ENCODE measurements at places on chromosomes 11 and 22.
A peak's percentile ranks its signal among the peaks of the same experiment; 100 is the strongest.

- no peak for DNase-seq
Observed at GRCh38 chr11:70532066-70532440, 133.7 kb downstream of the CTTN start.

DNA sequence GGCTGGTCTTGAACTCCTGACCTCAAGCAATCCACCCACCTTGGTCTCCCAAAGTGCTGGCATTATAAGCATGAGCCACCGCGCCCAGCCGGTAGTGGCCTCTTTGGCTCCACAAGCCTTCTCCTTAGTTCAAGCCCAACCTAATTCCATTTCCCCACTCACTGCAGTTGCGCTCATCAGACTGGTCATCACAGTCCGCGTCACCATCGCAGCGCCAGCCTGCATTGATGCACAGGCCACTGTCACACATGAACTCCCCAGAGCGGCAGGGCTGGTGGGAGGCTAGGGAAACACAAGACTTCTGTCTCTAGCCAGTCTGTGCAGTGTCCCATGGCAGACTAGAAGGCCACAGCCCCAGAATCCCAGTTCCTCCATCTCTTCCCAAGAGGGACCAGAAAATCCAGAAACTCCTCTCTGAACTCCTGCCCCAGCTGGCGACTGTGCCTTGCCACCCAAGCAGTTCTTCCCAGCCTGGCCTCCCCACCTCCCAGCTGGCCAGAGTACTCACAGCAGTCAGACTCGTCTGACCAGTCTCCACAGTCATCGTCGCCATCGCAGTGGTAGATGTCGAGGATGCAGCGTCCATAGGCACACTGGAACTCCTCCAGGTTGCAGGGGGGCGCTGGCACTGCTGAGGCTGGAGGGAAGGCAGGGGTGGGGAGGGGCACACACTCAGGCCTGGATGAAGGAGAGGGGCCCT is 19.8 kb downstream of the LRP4 start:
- no peak for DNase-seq

DNA sequence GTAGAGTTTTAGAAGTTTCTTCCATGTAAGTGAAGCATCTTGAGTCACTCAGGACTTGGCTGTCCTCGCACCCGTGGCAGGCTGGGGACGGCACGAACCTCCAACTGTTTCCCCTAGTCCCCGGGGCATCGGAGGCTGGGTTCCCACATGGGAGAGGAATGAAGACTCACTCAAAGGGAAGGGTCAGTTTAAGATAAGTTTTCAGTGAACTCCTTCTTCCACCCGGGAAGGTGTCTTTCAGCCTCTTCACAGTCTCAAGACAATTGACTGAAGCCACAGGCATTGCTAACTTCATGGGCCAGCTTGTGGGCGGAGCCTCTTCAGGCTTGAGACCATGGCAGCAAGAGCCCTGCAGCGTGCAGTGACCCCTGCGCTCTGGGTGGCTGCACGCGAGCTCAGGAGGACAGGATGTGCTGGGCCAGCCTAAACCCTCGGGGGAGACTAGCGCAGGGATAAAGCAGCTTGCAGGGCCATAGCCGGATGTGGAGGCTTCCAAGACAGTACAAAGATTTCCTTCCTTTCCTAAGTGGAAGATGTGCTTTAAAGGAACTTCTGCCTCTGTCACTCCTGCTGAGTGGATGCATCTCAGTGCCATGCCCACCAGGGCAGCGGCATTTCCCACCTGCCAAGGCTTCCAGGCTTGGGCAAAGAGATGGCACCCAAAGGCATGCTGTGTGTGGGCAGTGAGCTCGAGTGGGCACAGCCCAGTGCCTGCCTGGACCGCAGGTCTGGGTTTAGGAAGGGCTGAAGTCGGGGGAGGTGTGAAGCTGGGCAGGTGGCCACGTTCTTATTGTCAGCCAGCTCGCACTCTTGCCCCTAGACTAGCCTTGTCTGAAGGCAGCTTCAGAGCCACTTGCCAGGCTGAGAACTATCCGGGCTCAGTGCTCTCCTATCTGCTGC is 32.9 kb downstream of the PPIL2 start:
- DNase-seq, result no peak

DNA sequence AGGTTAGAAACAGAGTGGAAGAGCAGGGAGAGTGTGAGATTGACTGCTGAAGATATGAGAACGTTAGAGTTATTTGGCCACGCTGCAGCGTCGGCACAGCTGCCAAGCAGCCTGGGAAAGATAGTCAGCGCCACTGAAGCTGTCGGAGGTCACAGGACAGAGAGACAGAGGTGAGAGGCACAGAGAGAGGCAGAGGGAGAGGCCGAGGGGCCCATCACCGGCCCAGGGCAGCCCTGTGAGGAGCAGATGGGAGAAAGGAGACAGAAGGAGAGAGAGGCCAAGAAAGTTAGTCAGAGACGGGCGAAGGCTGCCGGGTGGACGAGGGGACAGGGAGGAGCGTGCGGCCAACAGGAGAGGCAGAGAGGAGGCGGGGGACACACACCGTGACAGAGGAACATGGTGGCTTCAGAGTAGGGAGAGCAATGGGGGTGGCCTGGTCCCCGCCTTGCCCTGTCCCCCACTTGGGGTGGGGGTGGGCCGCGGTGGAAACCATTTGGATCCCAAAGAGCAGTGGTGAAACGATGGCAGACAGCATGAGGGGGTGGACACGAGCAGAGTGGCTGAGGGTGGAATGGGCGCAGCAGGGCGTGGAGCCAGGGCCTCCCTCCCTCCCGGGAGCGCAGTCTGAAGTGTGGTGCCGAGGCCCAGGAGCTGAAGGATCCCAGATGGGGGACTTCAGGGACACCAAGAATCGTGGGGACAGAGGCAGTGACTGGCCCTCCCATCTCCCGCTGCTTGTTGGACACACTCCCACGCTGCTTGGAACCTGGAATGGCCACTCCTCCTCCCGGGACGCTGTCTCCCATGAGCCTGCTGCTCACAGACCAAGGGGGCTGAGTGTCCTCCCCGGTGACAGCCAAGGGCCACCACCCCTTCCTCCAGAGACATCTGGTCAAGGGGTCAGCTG is 26.6 kb downstream of the LRRC10B start:
- DNase-seq, result no peak

- DNase-seq, result no peak
Observed at GRCh38 chr11:9428706-9429105, 32.1 kb upstream of the ZNF143 start.

DNA sequence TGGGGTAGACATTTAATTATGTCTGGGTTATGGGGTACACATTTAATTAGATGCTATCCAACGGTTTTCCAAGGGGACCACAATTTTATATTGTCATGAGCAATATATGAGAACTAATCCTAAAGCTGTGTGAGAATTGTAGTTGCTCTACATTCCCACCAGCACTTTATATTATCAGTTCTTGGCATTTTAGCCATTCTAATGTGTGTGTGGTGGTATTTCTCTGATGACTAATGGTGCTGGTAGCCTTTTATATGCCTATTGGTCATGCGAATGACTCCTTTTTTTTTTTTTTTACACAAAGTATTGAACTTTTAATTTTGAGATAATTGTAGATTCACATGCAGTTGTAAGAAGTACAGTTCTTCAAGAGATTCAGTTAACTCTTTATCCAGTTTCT is 26.2 kb downstream of the TMEM135 start:
- no peak for DNase-seq

DNA sequence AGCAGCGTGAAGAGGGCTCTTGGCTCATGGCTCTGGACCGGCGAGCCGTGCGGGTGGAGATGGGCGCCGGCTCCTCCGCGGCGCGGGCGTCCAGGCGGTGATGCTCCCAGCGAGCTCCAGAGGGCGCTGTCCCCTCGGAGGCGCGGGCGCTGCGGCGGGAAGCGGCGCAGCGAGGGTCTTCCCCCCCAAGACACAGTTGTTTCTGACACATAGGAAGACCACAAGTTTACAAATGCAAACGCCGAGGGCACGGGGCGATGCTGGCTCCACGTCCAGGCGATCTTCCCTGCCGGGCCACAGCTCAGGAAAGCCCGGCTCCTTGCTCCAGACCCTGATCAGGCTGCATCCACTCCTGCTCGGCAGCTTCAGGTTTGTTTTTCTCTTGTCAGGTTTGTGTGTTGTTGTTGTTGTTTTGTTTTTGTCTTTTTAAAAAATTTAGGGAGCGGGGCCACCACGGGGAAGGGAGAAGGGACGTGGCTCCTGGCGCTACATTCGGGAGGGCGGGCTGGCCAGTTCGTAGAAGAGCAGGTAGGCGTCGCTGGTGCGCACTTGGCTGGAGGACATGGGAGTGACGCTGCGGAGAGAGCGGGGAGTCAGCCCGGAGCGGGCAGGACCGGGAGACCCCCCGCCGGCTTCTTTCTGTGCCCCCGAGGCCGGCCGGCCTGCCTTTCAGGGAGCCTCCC is 10.0 kb upstream of the MFRP start:
- DNase-seq, result peak; percentile 71

- DNase-seq, result no peak
Observed at GRCh38 chr11:31601635-31602282, 92.2 kb downstream of the ELP4 start.

Measured in hematopoietic multipotent progenitor cell treated with erythropoietin and hydrocortisone succinate and interleukin-3 and kit ligand, for 8 days (in vitro differentiated cells).